ENCODE measurements at places on chromosomes 3 and 15. TPM values are rescaled to one million over a fixed set of nuclear protein-coding genes. Genes with fewer than 3 reads are reported as not detected.

CAMP gene
- not detected for total RNA-seq

DNA sequence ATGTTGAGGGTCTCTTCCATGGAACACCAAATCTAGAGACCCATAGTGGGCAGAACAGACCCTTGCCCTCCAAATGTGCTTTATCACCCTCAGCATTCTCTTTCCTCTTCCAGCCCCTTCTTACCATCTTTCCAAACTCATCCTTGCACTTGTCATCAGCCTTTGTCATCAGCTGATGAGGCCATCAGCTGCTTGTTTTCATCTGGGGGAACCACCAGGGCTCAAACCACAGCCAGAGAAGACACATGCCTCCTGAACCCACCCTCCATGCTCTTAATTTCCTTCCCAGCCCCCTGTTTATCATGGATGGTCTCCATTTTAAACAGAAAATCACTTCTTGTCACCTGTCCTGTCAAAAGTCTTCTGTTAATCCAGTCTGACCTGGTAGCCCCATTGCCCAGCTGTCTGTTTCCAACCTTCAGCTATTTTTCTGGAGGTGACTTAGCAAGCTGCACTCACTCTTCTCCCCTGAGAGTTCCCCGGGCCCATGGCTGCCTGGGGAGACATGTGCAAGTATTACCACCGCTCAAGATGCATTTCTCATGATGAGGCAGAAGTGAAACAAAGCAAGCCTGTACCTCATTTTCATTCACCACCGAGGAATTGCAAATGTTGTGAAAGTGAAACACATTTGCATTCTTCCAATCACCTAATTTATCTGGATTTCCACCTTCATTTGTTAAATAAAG, 14.7 kb upstream of the SYNM start:
- no peaks in the 10 kb centered on the region for H3K27me3 ChIP-seq
- no peak overlapping the region for H3K27ac ChIP-seq
- no peak overlapping the region for H3K4me3 ChIP-seq
- no peak for DNase-seq

- no peaks in the 10 kb centered on the region for H3K36me3 ChIP-seq
- peak; percentile 71 for DNase-seq
- H3K27ac ChIP-seq = no peak overlapping the region
- H3K27me3 ChIP-seq = peaks cover 50% of the 10 kb centered on the region
- no peak overlapping the region for H3K4me3 ChIP-seq
These were observed 187.1 kb upstream of the DNAJC19 start for GRCh38 chr3:181176601-181177000.

DNA sequence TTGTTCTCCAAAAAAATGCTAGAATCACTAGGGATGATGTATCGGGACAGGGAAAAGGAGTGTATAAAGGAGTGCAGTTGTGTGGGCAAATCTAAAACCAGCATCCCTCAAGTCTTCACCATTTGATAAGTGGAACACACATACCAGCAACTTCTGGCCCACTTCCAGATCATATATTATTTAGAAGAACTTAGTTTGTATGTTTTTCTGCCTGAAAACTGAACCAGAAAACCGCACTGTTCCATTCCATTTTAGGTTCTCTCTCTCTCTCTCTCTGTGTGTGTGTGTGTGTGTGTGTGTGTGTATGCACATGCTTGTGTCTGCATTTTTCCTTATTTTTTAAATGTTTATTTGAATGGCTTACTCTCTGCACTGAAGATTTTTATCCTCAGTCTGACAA, 93.5 kb downstream of the SERPINI1 start:
- H3K27me3 ChIP-seq = no peaks in the 10 kb centered on the region
- no peak overlapping the region for H3K4me3 ChIP-seq
- H3K4me1 ChIP-seq = no peaks in the 10 kb centered on the region
- no peak for DNase-seq
- no peak overlapping the region for H3K27ac ChIP-seq
- no peaks in the 10 kb centered on the region for H3K36me3 ChIP-seq

- no peak overlapping the region for H3K27ac ChIP-seq
- no peaks in the 10 kb centered on the region for H3K27me3 ChIP-seq
- H3K36me3 ChIP-seq = no peaks in the 10 kb centered on the region
These were observed 479.8 kb upstream of the TBL1XR1 start for GRCh38 chr3:177676947-177677587.
